ENCODE measurements at places on chromosomes 5 and 9.

DNA sequence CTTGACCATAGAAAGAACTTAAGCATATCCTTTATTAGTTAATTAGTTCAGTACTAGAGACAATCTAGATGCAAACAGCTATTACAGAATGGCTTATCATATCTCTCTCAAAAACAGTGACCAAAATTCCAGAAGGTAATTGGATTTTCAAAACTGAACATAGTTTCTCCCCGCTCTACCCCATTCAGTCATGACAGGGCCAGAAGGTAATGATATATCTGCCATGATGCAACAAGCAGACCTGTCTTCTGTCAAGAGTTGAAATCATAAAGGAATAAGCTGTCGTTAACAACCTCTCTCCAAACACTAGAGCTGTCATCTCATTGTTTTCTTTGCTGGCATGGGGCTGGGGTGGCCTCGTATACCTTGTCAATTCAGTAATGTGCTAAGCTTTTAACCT, 200.5 kb upstream of the POU5F2 start:
- no peak for DNase-seq

- DNase-seq, result no peak
Measured at GRCh38 chr5:54009357-54009756, 301.0 kb downstream of the ARL15 start.

GRCh38 chr9:100774962-100775361, 197.1 kb downstream of the CAVIN4 start:
- DNase-seq, result no peak

DNA sequence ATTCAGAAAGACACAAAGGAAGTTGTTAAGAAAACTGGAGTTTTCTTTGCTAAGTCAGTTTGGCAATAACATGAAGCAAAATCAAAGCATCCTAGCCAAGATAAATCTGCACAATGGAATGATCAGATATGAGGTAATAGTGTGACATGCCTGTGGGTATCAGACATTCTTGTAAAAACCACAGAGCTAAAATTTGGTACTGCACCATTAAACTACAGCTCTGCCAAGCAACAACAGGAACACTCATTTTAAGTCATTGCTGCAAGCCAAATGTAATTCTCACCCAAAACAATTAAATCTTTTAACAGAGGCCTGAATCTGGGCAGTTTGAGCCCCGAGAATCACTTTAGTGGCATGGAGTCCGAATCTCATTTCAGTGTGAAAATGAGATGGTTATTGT, 96.6 kb downstream of the VCAN start:
- no peak for DNase-seq

DNA sequence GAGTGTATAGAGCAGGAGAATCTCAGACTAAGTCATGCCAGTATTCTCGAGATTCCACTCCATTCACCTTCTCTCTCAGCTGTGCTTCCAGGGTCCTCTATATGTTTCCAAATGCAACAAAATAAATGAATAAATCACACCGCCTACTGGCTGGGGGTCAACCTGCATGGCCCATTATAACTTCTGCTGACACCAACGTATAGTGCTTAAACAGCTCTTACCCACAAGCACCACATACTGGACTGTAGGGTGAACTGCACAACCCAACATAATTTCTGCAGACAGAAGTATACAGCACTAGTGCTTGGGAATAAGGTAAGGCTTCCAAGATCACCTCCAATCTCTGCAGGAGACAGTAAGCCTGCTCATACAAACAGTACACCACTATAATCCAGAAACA, 33.1 kb upstream of the HTR4 start:
- DNase-seq, result no peak

DNA sequence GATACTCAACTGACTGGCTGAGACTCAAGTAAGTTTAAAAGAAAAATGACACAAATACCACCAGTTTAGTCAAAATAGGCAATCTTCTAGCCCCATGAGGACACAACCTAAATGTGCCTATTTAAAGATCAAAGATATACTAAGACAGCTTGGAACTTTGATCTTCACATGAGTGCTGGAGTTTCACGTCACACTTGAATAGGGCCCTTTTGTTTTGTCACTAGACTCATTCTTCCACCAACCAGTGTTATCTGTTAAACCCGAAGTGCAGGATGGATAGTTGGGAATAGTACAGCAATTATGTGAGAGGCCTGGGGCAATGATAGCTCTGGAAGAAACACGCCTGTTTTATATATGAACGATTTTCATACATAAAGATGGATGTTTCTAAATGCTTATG, 792.8 kb upstream of the NUDT12 start:
- DNase-seq, result no peak

DNA sequence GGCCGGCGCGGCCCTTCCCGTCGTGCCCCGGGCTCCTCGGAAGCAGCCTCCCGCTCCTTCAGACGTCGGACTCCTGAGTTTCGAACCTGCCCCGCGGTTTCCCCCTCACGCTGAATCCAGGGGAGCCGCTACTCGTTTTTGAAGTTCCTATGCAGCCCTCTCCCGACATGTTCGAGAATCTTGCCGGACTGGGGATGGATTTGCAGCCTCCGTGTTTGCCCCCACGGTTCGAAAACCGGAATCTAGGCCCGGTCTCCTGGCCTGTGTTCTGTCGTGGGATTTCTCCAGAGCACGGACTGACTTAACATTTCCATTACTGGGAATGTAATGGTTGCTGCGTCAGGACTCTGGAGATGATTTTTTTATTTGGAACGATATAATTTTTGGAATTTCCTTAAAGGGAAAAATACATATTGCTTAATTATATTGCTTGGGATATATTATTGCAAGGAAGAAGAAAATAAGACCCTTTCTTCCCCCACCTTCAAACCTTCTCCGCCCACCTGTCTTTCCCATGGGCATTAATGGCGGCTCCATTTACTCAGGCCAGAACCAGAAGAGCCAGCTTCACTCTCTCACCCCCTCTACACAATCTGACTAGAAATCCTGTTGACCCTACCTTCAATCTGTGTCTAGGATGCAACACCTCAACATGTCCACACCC, 8.5 kb upstream of the MGAT1 start:
- no peak for DNase-seq

DNA sequence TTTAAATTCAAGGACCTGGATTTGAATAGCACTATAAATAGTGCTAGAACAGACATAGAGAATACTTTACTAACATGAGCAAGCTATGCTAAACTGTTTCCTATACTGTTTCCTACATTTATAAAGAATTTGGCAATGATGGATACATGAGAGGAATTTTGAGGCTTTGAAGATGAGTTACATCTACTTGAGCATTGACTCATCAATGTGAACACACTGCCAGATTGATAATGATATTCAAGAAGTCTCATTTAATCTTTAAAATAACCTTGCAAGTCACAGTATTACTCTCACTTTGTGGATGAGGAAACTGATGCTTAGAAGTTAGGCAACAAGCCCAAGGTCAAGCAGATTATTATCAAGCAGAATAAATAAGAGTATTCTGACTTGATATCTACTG, 281.9 kb downstream of the DNAH5 start:
- no peak for DNase-seq

- no peak for DNase-seq
Measured at GRCh38 chr5:31196309-31196708, 2.8 kb downstream of the CDH6 start.

DNA sequence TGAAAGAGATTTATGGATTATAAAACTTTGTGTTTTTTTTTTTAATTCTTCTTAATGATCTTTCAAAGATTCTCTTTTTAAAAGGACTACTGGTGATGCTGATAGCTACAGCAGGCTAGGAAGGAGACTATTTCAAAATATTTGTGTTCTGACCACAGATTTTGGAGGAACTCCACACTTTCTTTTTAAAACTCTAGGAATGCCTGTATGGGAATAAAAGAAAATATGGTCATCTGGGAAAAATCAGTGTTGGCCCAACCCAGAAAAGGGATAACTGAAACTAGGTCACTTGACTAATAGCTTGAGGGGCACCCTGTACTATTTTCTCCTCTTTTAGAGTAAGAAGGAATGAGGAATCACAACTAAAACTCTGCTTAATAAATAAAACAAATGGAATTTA, 97.6 kb upstream of the ADAMTS19 start:
- no peak for DNase-seq

GRCh38 chr5:124000538-124000937, 488.6 kb downstream of the CSNK1G3 start:
- DNase-seq, result no peak

GRCh38 chr5:8383616-8384015, 514.7 kb downstream of the MTRR start:
- no peak for DNase-seq

DNA sequence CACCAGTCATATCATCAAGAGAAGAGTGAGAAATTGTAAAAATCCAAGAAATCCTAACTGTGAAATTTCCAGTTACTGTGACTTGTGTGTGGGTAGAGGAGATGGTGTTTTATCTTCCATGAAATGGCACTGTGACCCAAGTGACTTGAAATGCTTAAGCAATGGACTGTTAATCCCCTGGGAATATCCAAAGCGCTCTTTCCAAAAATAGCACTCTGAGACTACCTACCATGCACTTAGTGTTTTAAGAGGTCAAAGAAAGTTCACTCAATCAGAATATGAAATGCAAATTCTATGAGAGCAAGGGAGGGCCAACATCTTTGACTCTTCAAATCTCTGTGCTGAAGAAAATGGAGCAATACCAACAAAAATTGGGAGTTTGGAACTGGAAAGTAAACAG, 244.0 kb downstream of the GABRB2 start:
- no peak for DNase-seq

DNA sequence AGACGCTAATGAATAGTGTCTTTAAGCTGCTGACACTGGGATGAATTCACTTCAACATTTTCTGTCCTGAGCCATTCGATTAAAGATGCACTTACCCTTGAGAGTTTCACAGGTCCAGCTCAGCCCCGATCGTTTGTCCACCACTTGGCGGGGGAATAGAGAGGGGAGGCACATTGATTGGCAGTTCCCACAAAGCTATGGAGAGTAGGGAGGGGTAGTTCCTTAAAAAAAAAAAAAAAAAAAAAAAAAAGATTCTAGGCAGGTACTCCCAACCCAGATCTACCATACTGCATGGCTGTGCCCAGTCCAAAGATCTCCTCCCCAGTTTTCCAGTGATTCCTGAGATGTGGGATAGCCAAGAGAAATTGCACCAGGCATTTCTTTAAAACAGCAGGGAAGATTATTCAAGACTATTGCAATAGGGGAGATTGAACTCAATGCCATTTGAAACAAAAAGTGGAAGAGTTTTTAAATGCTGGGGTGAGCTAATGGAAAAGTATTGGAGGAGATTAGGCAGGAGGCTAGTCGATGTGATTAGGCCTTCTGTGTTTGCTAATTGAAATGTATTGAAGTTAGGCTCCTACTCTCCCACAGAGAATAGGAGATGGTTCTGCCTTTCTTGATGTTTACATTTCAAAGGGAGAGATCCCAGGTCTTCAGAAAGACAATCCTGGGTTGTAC, 2217.4 kb upstream of the WWC1 start:
- DNase-seq, result no peak

GRCh38 chr5:126516133-126516532, 78.9 kb downstream of the ALDH7A1 start:
- DNase-seq, result no peak

- DNase-seq, result no peak
Measured at GRCh38 chr9:129176701-129177442, 1.2 kb downstream of the IER5L start.

- DNase-seq, result no peak
Measured at GRCh38 chr9:33800886-33801285, 5.5 kb downstream of the PRSS3 start.

DNA sequence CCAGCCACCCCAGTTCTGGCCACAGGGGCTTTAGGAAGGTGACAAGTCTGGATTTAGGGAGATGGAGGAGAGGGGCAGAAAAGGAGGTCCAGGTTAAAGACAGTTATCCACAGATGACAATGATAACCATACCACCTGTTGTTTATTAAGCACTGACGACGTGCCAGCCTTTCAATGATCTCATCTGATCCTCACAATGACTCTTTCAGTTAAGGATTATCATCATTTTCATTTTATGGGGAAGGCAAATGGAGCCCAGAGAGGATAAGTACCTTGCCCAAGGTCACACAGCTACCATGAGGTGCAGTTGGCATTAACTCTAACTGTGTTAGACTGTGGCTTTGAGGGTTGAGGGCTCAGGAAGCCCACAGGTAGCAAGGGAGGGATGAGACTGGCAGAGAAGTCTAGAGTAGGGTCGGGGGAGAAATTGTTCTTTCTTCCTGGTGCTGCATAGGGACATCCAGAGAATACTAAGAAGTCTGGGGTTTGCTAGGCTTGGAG, 21.5 kb upstream of the JADE2 start:
- no peak for DNase-seq

DNA sequence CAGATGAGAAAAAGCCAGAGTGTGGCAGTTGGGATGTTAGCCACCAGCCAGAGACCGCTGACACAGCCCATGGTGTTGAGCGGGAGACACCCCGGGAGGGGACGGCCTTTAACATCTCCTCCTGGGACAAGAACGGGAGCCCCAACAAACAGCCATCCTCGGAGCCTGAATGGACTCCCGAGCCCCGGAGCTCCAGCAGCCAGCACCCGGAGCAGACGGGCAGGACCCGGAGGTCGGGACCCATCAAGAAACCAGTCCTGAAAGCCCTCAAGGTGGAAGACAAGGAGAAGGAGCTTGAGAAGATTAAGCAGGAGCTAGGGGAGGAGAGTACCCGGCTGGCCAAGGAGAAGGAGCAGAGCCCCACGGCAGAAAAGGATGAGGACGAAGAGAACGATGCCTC, 28.0 kb upstream of the POMT1 start:
- DNase-seq, result no peak

GRCh38 chr9:80012557-80013330, 441.0 kb downstream of the TLE4 start:
- DNase-seq, result no peak

GRCh38 chr9:4413856-4414255, 76.4 kb upstream of the SLC1A1 start:
- DNase-seq, result no peak

GRCh38 chr9:129336130-129336528, 158.1 kb upstream of the IER5L start:
- no peak for DNase-seq

- DNase-seq, result no peak
Measured at GRCh38 chr5:56803894-56804293, 11.5 kb upstream of the MAP3K1 start.

DNA sequence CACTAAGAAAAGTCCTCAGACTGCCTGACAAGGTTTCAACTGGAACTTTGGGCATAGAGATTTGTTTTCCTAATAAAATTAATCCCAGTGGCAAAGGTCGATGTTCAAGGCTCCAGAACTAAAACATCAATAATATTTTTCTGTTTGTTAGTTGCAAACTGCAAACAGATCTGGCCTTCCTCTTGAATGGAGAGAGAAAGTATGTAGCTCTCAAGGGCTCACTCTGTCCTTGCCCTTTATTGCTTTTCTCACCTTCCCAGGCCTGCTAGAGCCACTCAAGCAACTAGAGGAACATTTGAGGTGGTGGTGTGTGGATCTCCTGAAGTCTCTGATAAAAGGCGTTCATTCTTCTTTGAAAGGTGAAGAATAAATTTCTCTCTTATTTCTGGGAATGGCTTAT, 16.6 kb downstream of the ALDH1A1 start:
- no peak for DNase-seq

GRCh38 chr9:135530146-135530545, 8.9 kb downstream of the LCN1 start:
- DNase-seq, result no peak

GRCh38 chr5:137217599-137218200, 281.4 kb downstream of the SPOCK1 start:
- DNase-seq, result no peak

- DNase-seq, result no peak
Measured at GRCh38 chr9:112301420-112301819, 32.0 kb downstream of the PTBP3 start.

- DNase-seq, result no peak
Measured at GRCh38 chr5:178312880-178313282, 80.3 kb upstream of the PHYKPL start.

- DNase-seq, result no peak
Measured at GRCh38 chr5:72834924-72835323, 18.5 kb downstream of the TNPO1 start.

Measured in stimulated activated CD8-positive, alpha-beta memory T cell treated with anti-CD3 and anti-CD28 coated beads, Interleukin-4, amount 100 ng/mL, for 1 hour (primary cell).